SHP77 treated with DMSO at 0.1 percent for 48 hours (cell line): ENCODE measurements at places on chromosomes 7 and 10.

DNA sequence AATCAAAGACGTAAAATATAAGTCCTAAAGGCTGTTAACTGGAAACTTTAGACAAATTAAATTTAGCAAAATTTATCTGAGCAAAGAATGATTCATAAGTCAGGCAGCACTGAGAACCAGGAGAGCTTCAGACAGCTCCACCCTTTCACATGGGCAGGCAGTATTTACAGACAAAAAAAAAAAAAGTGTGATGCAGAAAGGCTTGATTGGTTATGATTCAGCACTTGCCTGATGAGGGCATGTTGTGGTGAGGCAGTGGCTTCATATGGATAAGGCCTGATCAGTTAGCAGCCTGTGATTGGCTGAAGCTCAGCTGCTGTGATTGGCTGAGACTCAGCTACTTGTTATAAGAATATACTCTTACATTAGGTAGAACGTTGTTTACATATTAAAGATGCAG is 495.4 kb upstream of the POM121L12 start:
- DNase-seq: no peak

DNA sequence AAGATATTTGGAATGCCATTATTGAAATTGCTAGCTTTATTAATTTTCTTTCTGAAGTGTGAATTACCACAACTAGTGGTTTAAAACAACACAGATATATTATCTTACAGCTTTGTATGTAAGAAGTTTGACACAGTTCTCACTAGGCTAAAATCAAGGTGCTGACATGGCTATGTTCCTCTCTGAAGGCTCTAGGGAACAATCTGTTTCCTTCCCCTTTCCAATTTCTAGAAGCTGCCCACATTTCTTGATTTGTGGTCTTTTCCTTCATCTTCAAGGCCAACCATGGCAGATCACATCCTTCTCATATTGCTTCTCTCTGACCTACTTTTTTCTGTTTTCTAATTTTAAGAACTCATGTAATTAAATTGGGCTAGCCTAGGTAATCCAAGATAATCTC is 43.3 kb upstream of the SLC26A3 start:
- DNase-seq: no peak

DNA sequence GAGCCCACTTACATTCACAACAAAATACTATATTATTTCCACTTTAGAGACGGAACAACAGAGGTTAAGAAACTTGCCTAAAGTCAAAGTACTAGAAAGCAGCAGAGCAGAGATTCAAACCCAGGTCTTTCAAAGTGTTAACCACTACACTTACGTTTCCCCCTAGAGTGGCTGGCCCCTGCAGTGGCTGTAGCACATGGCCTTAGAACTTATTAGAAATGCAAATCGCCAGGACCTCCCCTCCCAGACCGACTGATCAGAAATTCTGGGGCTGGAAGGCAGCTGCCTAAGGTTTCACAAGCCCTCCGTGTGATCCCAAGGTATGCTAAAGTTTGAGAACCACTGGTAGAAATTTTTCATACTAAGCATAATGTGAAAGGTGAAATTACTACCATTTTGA is 8.1 kb downstream of the MPP7 start:
- DNase-seq: no peak

GRCh38 chr7:155863721-155864151 is 51.5 kb upstream of the SHH start:
- no peak for DNase-seq

GRCh38 chr7:133820584-133820983 is 306.6 kb upstream of the LRGUK start:
- DNase-seq: no peak

DNA sequence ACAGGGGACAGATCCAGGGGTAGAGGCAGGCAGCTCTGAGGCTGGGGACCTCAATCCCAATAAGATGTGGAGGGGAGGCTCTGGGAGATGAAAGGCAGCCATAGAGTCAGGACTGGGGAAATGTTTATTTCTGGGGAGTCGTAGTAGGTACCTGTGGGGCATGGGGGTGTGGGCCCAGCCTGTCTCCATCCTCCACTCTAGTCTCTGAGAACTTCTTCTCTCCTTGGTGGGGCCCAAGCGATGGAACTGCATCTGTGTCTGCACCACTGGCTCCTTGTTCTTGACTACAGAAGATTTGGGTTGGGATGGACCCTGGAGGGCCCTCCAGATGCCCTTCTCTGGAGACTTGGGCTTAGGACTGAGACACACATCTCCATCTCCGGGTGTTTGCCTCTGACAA is 953.9 kb upstream of the ZNF722 start:
- DNase-seq: no peak

GRCh38 chr7:100867776-100868485 is 744 bp downstream of the TRIP6 start:
- no peak for DNase-seq

DNA sequence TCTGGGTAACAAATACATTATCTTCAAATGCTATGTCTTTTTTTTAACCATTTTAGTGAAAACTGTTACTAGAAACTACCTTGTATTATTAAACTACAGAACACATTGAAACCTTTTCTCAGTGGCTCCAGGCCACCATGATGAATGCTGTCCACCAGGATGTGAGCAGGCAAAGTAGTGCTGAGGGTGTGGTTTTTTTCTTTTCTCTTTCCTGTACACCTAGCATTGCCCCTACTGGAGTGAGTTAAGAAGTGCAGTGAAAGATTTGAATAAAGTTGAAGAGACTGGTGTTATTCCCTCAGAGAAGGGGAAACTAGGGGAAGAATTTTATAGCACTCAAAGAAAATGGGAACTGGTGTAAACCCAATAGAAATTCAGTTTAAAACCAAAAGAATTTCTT is 120.0 kb upstream of the SAMD8 start:
- no peak for DNase-seq
